NCI-H510A treated with DMSO at 0.1 percent for 48 hours (cell line): ENCODE measurements at places on chromosomes 11 and 22.

DNA sequence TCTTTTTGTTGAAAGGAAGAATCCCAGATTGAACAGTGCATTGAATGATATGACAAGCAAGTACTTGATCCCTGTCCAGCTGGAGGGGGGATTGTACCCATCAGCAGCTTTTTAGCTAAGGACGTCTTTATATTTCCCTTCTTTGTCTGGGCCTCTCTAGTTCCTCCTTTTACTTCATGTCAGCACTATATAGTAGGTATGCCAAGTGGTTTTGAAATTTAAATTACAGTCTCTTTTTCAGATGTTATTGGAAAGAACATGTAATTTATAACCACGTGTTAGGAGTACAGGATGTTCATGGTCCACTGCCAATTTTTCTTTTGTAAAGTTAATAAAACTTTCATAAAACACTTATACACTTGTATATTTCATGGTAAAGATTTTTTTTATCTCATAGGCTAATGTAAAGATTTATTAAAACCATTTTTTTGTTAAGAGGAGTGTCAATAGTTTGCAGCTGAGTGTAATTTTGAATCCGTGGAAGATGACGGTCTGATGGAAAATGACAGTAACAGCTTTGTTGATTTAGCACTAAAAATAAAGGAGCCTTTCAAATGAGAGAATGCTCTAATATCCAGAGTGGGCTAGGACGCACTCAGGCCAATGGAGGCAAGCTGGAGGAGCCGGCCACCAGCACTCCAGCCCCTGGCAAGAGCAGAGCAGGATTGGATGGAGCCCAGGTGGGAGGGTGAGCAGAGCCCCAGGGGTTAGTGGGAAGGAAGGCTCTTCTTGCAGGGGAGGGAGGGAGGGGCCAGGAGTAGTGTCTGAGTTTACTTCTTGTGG is 488.3 kb downstream of the INSC start:
- DNase-seq: no peak

DNA sequence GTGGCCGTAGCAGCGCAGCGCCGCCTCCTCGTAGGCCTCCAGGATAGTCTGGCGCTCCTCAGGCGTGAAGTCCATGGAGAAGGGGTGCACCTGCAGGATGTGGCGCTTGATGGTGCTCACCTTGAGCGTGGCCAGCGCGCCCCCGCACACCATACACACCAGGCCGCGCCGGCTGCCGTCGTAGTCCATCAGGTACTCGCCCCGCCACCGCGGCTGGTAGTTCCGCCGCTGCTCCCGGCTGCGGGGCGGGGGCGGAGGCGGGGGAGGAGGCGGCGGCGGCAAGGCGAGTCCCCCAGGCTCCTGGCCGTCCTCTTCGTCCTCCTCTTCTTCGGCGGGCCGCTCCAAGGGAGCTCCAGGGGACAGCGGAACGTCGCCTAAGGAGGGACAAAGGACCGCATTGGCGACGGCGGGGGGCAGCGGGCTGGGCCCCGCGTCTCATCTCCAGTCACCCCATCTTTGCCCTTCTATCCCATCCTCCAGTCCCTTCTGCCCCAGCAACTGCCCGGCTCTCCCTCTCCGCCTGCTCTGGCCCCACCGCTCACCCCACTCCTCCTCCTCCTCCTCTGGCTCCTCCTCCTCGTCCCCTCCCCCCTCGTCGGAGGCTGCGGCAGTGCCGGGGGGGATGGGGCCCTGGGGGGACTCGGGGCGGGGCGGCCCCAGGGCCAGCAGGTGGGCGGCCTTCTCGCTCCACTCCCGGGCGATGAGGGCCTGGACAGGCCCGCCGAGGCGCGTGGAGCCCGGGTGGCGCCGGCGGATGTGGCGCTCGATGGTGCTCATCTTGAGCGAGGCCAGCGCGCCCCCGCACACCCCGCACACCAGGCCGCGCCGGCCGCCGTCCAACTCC is 4.9 kb downstream of the ZFTA start:
- no peak for DNase-seq

DNA sequence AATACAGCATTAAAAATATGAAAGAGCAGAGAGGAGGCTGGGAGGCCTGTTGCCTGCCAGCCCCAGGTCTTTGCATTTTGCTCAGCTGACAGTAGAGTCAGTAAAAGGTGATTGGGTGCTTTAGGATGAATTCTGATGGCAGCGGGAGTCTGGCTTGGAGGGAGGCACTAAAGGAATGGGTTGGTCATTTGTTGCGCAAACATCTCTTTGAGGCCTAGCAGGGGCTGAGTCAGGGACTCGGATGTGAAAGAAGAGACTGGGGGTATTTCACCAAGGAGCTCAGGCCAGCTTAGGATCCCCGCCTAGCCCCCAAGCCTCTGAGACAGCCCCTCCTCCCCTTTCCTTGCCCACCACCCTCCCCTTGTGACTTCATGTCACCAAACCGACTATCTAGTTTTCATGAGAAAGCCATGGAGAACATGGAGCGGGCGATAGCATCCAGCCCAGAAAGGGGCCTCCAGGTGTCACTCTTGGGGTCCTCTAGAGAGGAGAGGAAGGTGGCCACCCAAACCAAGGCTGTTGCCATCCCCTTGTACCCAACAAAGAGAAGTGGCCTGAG is 9.7 kb downstream of the DGKZ start:
- no peak for DNase-seq

- DNase-seq: no peak
These were observed 98.2 kb downstream of the NTM start for GRCh38 chr11:131468565-131468964.

DNA sequence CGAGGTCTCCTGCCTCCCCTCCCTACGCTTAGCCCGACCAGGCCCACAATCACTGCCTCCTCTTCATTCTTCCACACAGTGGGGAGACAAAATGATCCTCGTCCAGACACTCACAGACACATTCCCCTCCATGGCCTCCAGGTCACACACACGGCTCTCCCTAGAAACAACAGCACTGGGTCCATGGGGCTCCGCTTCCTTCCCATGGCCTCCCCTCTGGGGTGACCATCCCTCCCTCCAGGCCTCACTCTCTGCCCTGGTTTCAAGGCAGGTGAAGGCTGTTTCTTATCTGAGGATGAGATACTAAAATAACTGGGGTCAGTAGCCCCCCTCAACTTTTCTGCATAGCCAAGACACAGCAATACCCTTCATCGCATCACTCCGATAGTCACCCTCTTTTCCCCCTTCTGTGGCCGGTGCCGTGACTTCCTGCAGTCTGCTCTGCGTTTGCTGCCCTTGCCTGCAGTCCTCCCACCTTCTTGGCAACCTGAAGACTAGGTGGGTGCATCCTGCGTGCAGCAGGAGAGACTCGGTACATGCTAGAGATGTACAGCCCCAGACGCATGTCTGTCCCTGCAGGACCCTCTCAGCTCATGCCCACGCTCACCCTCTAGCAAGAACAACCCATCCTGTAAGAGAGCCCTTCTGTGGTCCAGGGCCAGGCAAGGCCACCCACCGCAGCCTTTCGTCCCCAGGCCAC is 55.8 kb downstream of the CD6 start:
- DNase-seq: no peak

DNA sequence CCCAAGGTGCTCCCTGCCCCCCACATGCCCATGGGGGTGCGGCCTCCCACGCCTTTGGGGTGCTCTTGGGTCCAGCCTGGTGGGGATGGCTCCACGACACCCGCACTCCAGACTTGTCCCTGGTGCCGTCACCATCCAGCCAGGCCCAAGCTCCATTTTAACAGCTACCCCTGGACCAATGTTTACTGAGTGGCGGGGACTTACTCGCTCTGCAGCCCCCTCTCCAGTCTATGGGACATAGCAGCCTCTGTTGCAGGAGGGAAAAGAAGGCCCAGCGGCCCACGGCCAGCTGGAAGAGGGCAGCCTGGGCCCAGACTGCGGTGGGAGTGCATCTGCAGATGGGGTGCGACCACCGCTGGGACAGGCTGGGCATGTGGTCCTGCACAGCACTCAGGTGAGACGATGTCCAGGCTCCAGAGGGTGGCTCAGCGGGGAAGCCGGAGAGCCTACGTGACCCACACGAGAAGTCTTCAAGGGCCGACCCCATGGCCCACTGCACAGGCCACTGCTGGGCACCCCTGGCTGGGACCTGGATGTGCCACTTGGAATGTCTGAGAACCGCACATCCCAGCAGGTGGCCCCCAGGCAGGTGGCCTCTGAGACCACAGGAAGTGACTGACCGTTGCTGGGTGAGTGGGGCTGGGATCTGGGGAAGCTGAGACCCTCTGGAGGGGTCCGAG is 18.1 kb downstream of the IL17REL start:
- no peak for DNase-seq

GRCh38 chr22:37046589-37046988 is 5.0 kb upstream of the KCTD17 start:
- no peak for DNase-seq
